ENCODE measurements at places on chromosomes 3 and 15. TPM values are rescaled to one million over a fixed set of nuclear protein-coding genes. Genes with fewer than 3 reads are reported as not detected.

Gene XYLB
- total RNA-seq: 11.0 TPM

Gene NAALADL2
- total RNA-seq: 0.63 TPM

Gene AGBL1
- total RNA-seq: not detected

Gene IMPG2
- total RNA-seq: not detected

Gene MCF2L2
- total RNA-seq: 3.4 TPM

All from HT1080 (cell line).